ENCODE measurements at places on chromosomes 12 and 14.

GRCh38 chr12:113475451-113476175, 3.9 kb upstream of the LHX5 start:
- DNase-seq, result no peak

- no peak for DNase-seq
Observed at GRCh38 chr12:51392556-51393237, 1.5 kb upstream of the GALNT6 start.

GRCh38 chr14:68502230-68502629, 290.6 kb downstream of the ZFP36L1 start:
- DNase-seq, result no peak

DNA sequence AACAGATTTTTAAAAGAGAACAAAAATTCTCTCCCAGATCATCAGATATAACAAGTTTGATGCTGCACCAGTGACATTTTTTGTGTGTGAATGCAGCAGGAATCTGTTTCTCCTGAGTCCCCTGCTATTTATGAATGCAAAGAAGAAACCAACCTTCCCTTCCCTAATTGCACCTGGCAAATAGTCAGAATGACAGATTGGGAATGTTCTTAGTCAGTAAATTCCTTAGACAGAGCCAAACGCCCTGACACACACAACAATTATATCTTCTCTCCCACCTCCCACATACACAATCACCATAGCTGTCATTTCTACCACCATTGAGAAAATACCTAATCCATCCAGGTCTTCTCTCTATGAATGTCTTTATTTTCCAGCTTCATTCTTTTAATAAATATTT, 174.4 kb downstream of the ALG10B start:
- no peak for DNase-seq

DNA sequence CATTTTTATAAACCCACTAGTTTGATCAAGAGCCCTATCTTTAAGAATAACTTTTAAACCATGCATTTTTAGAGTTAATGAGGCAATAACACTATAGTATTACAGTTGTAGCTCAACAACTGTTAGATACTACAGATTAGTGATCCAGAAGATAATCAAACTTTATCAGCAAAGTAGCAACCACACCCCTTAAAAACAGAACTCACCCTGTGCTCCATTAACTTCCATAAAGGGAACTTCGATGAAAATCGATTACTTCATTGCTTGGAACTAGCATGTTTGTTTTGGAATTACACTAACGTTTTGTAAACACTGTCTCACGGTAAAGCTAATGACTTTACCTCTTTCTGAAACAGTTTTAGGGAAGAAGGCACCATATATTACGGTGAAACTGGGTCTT, 1.4 kb downstream of the SGPP1 start:
- DNase-seq, result no peak

DNA sequence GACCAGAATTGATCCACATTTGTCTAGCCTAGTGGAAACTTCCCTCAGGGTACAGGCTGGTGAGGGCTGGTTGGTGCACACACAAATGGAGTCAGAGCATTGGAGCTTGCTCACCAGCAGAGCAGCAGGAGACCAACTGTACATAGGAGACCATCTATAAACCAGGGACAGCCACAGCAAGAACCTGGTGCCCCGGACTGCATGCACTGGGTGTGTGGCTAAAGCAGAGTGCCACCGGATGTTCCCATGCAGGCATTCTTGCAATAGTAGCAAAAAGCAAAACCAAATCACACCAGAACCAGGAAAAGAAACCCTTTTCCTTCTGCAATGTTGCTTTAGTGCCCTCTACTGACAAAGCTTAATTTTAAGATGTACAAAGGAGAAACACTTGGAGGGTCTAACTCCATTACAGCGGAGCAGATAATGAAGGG, 136.4 kb downstream of the MDGA2 start:
- no peak for DNase-seq
